IPS DF 6.9 (cell line): ENCODE measurements at places on chromosomes 12 and 14.

GRCh38 chr12:90274407-90274806 is 565.8 kb upstream of the ATP2B1 start:
- DNase-seq, result no peak

GRCh38 chr12:122072031-122072970 is 6.3 kb upstream of the MLXIP start:
- DNase-seq, result no peak

- no peak for DNase-seq
These were observed 79.7 kb downstream of the PAPOLA start for GRCh38 chr14:96581902-96582301.

GRCh38 chr12:53059434-53060063 is 9.7 kb downstream of the TNS2 start:
- no peak for DNase-seq

DNA sequence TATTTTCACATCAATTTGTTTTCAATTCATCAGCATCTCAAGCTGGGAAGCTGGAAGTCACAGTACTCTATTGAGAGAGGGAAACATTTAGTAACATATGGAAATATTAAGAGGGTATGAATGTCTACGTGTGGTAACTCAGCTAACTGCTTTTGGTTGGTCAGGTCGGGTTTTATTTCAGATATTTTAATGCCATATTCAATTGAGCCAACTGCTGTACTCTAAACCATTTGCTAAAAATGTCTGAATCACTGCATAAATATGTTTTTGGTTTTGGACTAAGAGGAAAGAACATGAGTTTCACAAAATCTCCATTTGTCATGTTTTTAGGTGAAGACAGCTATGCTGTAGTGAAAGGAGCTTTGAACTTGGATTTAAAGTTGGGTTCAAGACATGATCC is 18.9 kb upstream of the PPFIBP1 start:
- DNase-seq, result no peak

- no peak for DNase-seq
These were observed 120.3 kb downstream of the GARIN6 start for GRCh38 chr12:99767809-99768208.

GRCh38 chr12:99704458-99704857 is 56.9 kb downstream of the GARIN6 start:
- DNase-seq, result no peak

- DNase-seq, result peak; percentile 94
These were observed 151.0 kb downstream of the ADGRD1 start for GRCh38 chr12:131104463-131105350.

- DNase-seq, result no peak
These were observed 84.2 kb downstream of the GRIP1 start for GRCh38 chr12:66594688-66595087.

DNA sequence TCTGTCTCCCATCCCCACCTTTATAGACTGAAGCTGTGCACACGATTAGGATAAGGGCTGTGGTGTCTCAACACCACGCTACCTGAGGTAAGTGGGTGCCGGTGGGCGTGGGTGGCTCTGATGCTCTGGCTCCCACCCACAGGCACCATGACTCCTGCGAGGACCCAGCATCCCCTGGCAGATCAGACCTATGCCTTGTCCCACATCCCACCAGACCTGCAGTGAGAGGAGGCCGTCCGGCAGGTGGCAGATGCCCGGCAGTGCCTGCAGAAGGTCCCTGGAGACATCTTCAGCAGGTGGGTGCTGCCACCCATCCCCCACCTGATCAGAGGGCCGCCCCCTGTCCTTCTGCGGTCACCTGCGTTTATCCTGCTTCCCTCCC is 104.4 kb upstream of the PRB2 start:
- no peak for DNase-seq

DNA sequence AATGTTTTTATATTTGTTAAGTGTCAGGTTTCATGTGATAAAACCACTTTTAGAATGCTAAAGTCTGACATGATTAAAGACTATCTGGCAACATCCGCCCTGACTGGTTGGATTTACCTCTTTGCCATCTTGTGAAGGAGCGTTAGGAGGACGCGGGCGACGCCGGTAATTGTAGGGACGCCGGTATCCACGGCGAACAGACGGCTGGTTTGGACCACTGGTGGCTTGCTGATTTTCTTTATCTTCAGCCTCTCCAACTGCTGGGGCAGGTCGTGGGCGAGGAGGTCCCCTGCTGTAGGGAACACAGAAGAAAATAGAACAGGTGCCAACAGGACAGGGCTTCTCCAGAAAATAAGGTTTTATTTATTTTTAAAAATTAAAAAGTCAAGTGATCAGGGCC is 21.3 kb downstream of the YBX3 start:
- DNase-seq, result no peak

GRCh38 chr12:41683023-41683422 is 461.7 kb downstream of the GXYLT1 start:
- DNase-seq, result no peak

DNA sequence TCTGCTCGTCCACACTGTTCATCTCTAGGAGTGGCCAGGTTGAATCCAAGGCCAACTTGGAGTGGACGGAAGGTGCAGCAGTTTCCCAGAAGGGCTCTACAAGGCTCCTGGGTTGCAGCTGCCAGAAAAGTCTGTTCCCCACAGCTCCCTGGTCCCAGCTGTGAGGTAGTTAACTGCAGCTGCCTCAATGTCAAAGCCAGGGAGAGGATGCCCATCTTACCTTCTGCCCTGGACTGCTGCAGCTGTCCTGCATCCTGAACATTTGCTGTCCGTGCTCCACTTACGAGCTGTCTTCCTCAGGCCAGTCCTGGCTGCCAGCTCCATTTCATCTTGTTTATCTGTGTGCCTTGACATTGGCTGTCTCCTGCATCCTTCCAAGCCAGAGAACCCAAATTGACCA is 227.3 kb downstream of the SLC41A2 start:
- no peak for DNase-seq
